Type B pancreatic cell (in vitro differentiated cells): ENCODE measurements at places on chromosomes 6 and 20. TPM values are rescaled to one million over a fixed set of nuclear protein-coding genes. Genes with fewer than 3 reads are reported as not detected.
A peak's percentile ranks its signal among the peaks of the same experiment; 100 is the strongest.

Gene TRIM15
- 0.92 and 1.4 TPM in 2 replicates for total RNA-seq

DNA sequence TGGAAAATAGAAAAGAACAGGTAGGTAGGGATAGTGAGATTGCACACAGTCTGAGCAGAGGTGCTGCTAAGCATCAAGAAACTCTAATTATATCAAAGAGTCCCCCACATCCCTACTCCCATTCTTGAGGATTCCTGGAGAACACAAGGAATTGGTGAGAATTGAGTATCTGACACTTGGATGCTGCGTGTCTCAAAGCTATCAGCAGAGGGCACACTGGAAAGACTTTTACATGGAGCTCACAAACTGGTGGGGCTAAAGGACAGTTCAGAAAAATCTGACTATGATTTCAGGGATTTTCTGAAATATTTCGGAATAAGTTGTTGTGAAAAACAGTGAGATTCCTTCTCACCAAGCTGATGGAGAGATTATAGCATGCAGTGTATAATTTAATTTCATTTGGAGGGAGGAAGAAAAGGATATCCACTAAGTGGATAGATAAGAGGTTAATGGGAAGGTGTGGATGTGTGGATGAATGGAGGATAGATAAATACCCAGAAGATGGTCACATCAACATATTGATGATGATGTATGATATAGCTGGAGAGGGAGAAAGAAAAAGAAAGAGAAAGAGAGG is 215.4 kb upstream of the DEFB112 start:
- H3K36me3 ChIP-seq, result no peaks in the 10 kb centered on the region
- H3K27ac ChIP-seq, result no peak overlapping the region
- no peak overlapping the region for H3K4me3 ChIP-seq
- H3K27me3 ChIP-seq, result no peaks in the 10 kb centered on the region
- no peaks in the 10 kb centered on the region for H3K4me1 ChIP-seq

DNA sequence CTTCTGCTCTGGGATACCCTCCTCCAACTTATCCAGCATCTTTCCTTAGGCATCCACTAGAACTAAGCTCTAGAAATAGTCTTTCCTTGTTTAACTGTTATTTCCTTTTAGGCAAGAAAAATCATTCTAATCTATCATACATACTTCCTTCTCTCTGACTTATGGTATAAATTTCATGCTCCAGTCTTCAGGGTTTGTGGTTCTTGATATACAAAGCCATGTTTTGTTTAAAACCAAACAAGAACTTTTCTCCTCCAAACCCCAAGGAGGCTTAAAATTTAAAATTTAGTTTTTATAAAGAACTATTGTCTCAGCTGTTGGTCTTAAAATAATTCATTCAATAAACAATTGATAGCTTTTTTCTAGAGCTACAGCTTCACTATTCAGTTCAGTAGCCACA is 77.2 kb downstream of the CD164 start:
- peaks cover 16% of the 10 kb centered on the region for H3K4me1 ChIP-seq
- no peaks in the 10 kb centered on the region for H3K36me3 ChIP-seq
- H3K27ac ChIP-seq, result no peak overlapping the region

- H3K36me3 ChIP-seq, result no peaks in the 10 kb centered on the region
- no peak overlapping the region for H3K4me3 ChIP-seq
- H3K27me3 ChIP-seq, result peaks cover 11% of the 10 kb centered on the region
- DNase-seq, result no peak
These were observed 17.4 kb downstream of the CHRNA4 start for GRCh38 chr20:63343460-63344445.

DNA sequence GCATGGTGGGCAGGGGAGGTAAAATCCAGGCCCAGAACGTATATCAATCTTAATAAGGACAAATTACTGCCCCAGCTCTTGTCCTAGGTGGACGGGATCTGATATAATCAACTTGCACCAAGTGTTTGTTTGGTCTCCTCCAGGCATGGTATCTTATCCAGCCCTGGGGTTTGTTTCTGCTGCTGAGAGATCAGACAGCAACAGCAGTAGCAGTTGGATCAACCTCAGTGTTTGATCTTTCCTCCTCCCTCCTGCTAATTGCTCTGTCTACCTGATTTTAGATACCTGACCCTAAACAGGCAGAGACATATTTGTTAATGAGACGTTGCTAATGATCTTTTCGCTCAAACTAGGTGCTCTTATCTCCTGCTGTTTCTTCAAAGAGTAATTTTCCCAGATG is 100.4 kb upstream of the BACH2 start:
- peaks cover 37% of the 10 kb centered on the region for H3K27me3 ChIP-seq
- H3K4me3 ChIP-seq, result no peak overlapping the region
- H3K27ac ChIP-seq, result no peak overlapping the region
- H3K4me1 ChIP-seq, result peaks cover 12% of the 10 kb centered on the region
- DNase-seq, result no peak

- DNase-seq, result no peak
- no peaks in the 10 kb centered on the region for H3K36me3 ChIP-seq
- no peak overlapping the region for H3K27ac ChIP-seq
- peak overlapping the region; percentile 92 for H3K4me3 ChIP-seq
- H3K4me1 ChIP-seq, result peaks cover 43% of the 10 kb centered on the region
- peaks cover 88% of the 10 kb centered on the region for H3K27me3 ChIP-seq
These were observed 2.1 kb downstream of the COL12A1 start for GRCh38 chr6:75203721-75204120.

GRCh38 chr6:71544906-71545305 is 256.3 kb downstream of the OGFRL1 start:
- H3K4me3 ChIP-seq, result no peak overlapping the region
- no peak for DNase-seq
- peaks cover 3% of the 10 kb centered on the region for H3K27me3 ChIP-seq
- no peak overlapping the region for H3K27ac ChIP-seq
- H3K4me1 ChIP-seq, result no peaks in the 10 kb centered on the region

GRCh38 chr6:104182811-104183210 is 676.9 kb downstream of the HACE1 start:
- no peak overlapping the region for H3K4me3 ChIP-seq
- no peak for DNase-seq
- H3K27me3 ChIP-seq, result peaks cover 42% of the 10 kb centered on the region
- no peaks in the 10 kb centered on the region for H3K36me3 ChIP-seq
- H3K4me1 ChIP-seq, result no peaks in the 10 kb centered on the region
- H3K27ac ChIP-seq, result no peak overlapping the region

DNA sequence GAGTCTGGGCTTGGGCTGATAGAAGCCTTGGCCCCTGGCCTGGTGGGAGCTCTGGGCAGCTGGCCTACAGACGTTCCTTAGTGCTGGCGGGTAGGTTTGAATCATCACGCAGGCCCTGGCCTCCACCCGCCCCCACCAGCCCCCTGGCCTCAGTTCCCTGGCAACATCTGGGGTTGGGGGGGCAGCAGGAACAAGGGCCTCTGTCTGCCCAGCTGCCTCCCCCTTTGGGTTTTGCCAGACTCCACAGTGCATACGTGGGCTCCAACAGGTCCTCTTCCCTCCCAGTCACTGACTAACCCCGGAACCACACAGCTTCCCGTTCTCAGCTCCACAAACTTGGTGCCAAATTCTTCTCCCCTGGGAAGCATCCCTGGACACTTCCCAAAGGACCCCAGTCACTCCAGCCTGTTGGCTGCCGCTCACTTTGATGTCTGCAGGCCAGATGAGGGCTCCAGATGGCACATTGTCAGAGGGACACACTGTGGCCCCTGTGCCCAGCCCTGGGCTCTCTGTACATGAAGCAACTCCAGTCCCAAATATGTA is 957 bp upstream of the VEGFA start:
- H3K27me3 ChIP-seq, result peaks cover 4% of the 10 kb centered on the region
- peaks cover 43% of the 10 kb centered on the region for H3K4me1 ChIP-seq
- H3K36me3 ChIP-seq, result peaks cover 3% of the 10 kb centered on the region

GRCh38 chr6:167827583-167828324 is 1.0 kb downstream of the AFDN start:
- peak overlapping the region; percentile 98 for H3K4me3 ChIP-seq
- peak overlapping the region; percentile 95 for H3K27ac ChIP-seq
- H3K36me3 ChIP-seq, result no peaks in the 10 kb centered on the region

DNA sequence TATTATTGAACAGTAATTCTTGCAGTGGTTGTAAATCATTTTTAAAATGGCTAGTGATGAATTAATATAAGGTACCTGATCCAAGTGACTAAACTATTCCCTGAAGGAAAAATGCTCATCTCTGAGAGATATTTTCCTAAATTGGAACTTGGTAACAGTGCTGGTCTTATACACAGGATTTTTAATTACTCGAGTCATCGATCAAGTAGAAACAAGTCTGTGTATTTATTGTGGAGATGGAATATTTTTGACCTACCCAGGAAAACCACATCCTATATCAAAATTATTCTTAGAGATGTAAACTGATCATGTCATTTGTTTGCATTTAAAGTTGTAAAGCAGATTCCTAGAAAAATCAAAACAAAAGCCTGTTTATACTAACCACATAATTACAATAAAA is 166.9 kb downstream of the MOXD1 start:
- H3K4me1 ChIP-seq, result peaks cover 5% of the 10 kb centered on the region
- H3K4me3 ChIP-seq, result no peak overlapping the region
- H3K36me3 ChIP-seq, result no peaks in the 10 kb centered on the region
- peaks cover 2% of the 10 kb centered on the region for H3K27me3 ChIP-seq
- H3K27ac ChIP-seq, result no peak overlapping the region

Gene HSPA12B
- total RNA-seq, result 0.10 and 5.2 TPM in 2 replicates

Gene SLC13A3
- 3.2 and 7.9 TPM in 2 replicates for total RNA-seq

Gene ZBTB9
- 11.3 and 14.5 TPM in 2 replicates for total RNA-seq

- peaks cover 12% of the 10 kb centered on the region for H3K4me1 ChIP-seq
- H3K27ac ChIP-seq, result no peak overlapping the region
- no peak overlapping the region for H3K4me3 ChIP-seq
- H3K27me3 ChIP-seq, result peaks cover 33% of the 10 kb centered on the region
These were observed 261.2 kb downstream of the CLIC5 start for GRCh38 chr6:45754432-45754831.

- H3K4me1 ChIP-seq, result no peaks in the 10 kb centered on the region
- H3K27ac ChIP-seq, result no peak overlapping the region
- H3K4me3 ChIP-seq, result no peak overlapping the region
- H3K27me3 ChIP-seq, result peaks cover 26% of the 10 kb centered on the region
These were observed 78.6 kb upstream of the TOX2 start for GRCh38 chr20:43835944-43836508.

DNA sequence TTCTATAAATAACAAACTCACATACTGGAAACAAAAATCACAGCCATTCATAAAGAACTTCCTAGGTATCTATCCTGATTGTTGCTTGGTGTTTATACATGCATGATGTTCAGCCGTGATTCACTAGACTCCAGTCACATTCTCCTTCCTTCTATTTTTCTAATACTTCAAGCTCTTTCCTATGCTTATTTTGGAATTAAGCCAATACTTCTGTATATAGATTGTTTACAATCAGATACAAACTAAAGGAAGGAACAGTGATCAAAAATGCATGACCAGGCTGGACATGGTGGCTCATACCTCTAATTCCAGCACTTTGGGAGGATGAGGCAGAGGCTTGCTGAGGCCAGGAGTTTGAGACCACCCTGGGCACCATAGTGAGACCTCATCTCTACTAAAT is 377.5 kb upstream of the IRAK1BP1 start:
- no peak overlapping the region for H3K4me3 ChIP-seq
- no peaks in the 10 kb centered on the region for H3K27me3 ChIP-seq
- H3K4me1 ChIP-seq, result no peaks in the 10 kb centered on the region
- DNase-seq, result no peak
- no peaks in the 10 kb centered on the region for H3K36me3 ChIP-seq

DNA sequence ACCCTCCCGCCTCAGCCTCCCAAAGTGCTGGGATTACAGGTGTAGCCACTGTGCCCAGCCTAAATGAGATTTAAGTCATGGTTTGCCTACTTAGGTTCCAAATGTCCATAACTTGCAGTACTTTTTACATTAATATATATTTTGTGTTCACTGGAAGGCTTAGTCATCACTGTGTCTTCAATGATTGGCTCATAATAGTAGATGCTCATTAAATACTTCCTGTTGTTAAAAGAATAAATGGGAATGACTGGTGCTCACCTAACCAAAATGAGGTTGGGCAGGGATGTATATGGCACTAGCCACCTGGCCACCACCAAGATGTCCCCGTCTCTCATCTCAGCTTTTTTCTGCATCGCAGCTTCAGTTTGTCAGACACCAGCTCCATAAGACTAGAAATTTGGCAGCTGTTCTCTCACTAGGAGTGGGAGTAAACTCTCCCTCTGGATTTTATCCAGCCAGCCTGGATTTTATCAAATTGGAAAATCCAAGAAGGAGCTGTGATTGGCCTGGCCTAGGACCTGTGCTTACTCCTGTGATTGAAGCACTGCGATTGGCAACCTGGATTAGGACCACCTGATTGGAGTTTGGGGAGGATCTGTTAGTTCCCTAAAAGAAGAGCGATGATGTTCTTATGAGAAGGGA is 1.1 kb upstream of the GLO1 start:
- H3K27me3 ChIP-seq, result peaks cover 3% of the 10 kb centered on the region
- H3K4me1 ChIP-seq, result peaks cover 3% of the 10 kb centered on the region
- peaks cover 29% of the 10 kb centered on the region for H3K36me3 ChIP-seq
- DNase-seq, result no peak

GRCh38 chr20:49216991-49217578 is 2.1 kb upstream of the DDX27 start:
- peaks cover 20% of the 10 kb centered on the region for H3K4me1 ChIP-seq
- peak overlapping the region; percentile 79 for H3K4me3 ChIP-seq
- peaks cover 4% of the 10 kb centered on the region for H3K36me3 ChIP-seq

DNA sequence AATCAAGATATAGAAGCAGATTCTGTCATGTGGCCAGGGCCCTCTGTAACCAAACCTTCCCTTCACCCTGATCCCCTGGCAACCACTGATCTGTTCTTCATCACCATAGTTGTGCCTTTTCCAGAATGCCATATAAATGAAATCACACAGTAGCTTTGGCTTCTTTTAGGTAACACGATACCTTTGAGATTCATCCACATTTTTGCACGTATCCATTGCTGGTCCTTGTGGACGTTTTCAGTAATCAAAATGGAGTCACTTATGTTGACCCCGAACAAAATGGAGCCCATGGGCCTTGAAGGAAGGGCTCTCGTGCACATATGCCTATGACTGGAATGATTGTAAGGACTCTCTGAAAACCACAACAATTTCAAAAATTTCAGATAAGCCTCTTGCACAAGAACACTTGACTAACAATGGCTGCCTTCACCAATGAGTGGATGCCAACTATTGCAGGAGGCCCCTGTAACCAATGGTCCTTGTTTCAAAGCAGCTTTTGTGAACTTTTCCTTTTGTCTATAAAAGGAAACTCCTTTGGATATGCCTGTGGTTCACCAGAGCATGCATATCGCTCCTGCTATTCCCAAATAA is 84.3 kb upstream of the RALY start:
- peak overlapping the region; percentile 57 for H3K27ac ChIP-seq
- DNase-seq, result no peak
- H3K27me3 ChIP-seq, result peaks cover 3% of the 10 kb centered on the region
- H3K4me3 ChIP-seq, result no peak overlapping the region
- H3K4me1 ChIP-seq, result peaks cover 34% of the 10 kb centered on the region
- H3K36me3 ChIP-seq, result no peaks in the 10 kb centered on the region
